T-helper 2 cell (primary cell): ENCODE measurements at places on chromosomes 11 and 22.
A peak's percentile ranks its signal among the peaks of the same experiment; 100 is the strongest.

DNA sequence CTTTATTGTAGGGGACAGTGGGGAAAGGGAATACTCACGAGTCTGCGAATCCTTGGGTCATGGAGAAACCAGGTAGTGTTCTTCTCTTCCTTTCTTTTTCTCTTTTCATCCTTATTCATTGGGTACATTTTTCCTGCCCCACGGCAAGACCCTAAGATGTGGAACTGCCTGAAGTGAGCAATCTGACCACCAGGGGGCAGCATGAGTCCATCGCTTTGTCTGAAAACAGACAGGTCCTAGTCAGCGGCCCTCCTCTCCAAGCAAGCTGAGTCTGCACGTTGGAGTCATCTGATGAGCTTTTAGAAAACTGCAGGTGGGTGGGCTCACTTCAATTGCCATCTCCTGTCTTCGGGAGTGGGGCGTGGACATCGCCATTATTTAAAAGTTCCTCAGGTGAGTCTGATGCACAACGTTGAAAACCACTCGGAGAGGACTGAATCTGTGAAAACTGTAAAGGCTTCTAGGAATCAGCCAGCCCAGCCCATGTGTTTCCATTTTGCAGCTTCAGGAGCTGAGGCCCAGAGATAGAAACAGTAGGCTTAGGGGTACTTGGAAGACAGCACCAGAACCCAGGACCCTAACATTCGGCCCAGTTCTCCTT, 34.0 kb upstream of the FBXO3 start:
- peak; percentile 74 for DNase-seq

DNA sequence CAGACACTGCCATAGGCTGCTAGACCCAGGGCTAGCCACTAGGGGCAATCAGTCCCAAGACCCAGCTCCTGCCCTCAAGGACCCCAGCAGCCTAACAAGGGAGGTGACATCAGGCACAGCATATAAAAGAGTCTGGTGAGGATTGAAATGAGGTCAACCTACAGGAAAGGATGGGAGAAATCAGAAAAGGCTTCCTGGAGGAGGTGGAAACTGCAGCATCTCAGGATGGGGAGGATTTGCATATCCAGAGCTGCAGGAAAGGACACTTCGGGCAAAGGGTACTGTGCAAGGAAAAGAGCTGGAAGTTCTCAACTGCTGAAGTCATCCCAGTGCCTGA, 2.9 kb upstream of the ARFGAP2 start:
- no peak for DNase-seq

GRCh38 chr22:47213571-47214230, 451.3 kb downstream of the TBC1D22A start:
- no peak for DNase-seq

GRCh38 chr11:77020734-77021133, 13.5 kb upstream of the B3GNT6 start:
- no peak for DNase-seq

DNA sequence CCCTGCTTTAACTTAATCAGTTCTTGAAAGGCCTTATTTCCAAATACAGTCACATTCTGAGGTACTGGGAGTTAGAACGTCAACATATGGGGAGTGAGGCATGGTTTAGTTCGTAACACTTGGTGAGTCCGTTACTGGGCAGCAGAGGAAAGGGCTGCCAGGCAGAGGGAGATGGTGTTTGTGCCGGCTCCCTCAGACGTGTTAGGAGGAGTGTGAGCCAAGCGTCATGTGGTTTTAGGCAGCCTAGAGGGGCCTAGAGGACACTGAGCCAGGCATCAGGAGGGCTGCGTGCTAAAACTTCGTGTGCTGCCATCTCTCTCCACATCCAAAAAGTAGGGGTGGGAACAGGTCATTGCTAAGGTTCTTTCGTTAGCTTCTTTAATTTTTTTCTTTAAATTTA, 10.2 kb downstream of the BCR start:
- DNase-seq = no peak

- DNase-seq = no peak
These were observed 8.0 kb downstream of the IGHMBP2 start for GRCh38 chr11:68911731-68912130.

DNA sequence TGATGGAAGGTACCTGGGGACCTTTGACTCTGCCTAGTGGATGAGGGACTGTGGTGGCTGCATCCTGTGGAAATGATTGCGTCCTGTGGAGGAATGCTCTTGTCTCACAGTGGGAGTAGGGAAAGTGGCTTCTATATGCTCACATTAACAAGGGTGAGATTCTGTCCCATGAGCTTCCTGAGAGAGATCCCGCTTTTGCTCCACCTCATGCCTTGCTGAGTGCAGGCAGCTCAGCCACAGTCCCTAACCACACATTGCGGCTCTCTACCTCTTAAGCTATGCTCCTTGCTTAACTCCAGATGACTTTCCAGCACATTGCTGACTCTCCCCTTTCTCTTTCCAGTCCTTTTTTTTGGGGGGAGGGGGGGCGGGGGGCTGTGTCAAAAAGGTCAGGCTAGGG, 45.0 kb downstream of the TEAD1 start:
- DNase-seq = no peak

DNA sequence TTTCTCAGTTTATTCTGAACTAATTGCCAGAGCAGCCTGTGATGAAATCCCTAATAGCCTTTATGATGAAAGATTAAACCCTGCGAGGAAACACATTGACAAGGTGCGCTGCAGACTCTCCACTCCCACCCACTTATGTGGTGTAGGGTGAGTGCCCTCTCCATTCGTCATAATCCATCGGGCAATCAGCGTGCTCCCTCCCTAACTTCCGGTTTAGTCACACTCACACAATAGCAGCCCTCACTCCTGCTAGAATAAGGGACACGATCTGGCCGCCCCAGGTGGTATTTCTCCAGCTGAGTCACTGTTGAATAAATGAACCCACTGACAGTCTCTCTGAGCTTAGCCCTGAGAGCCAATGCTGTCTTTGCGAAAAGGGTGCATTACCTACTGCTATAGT, 188.3 kb downstream of the OPCML start:
- no peak for DNase-seq

DNA sequence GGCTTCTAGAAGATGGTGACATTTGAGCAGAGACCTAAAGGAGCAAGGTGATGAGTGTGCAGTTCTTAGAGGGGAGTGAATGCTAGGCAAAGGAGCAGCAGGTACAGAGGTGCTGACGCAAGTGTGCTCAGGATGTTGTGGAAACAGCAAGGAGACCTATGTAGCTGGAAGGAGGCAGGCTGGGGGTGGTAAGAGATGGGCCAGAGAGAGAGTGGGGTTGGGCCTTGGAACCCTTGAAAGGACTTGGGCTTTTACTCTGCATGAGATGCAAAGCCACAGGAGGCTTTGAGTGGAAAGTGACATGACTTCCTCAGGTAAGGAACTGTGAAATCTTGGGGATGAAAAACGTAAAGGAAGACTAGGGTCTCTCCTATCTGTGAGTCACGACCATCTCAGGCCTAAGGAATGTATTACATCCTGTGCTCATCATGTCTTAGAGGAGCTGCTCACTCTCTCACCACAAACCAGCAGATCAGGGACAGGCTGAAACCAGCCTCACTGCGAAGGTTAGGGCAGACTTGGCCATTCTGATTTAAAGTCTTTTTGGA, 65.4 kb downstream of the MICAL2 start:
- DNase-seq = peak; percentile 89

GRCh38 chr22:35266277-35266676, 9.0 kb downstream of the HMGXB4 start:
- no peak for DNase-seq

GRCh38 chr22:44567846-44568493, 69.9 kb upstream of the RTL6 start:
- peak; percentile 39 for DNase-seq

- no peak for DNase-seq
These were observed 11.0 kb downstream of the CTNND1 start for GRCh38 chr11:57772562-57772961.

DNA sequence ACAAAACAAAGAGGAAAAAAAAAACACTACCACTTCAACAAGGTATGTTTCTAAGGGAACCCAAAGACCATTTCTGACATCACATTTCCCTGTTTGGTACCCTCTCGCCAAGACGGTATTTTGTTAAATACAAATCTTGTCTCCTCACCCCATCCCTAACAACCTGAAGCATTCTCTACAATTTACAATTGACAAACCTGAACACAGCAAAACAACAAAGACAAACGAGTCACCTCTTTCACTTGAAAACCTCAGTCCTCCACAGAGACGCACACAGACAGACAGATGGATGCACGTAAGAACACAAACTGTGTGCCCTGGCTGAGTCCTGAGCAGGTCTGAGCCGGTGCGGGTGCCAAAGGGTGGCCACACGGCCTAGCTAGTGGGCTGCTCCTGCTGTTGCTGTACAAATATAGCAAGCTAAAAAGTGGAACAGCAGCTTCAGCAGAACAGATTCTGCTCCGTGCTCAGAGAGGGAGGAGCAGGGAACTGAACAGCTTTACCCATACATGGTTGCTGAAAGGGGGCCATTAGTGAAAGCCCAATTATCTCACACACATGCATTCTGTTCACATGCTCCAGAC, 28.5 kb downstream of the CELF1 start:
- no peak for DNase-seq

- DNase-seq = no peak
These were observed 8.7 kb upstream of the LAYN start for GRCh38 chr11:111531687-111532364.

DNA sequence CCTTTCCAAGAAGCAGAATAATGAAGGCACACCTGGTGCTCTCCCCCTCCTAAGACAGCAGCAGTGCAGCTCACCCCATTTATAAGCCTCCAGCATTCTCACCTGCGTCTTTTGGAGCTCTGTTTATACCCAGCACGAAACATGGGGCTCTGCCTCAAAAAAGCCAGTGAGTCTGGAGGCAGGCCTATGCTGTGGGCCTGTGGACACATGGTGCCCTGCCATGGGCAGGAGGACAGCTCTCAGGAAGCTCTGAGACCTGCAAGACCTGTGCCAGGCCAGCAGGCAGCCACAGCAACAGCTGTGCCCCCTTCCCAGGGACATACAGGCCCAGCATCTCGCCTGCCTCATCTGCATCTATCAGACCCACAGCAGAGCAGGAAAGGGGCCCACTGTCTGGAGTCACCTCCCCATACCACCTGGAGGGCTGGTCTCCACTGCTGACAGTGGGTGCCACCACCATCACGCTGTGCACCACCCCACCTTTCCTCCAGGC, 64.2 kb downstream of the DGCR2 start:
- DNase-seq = no peak

DNA sequence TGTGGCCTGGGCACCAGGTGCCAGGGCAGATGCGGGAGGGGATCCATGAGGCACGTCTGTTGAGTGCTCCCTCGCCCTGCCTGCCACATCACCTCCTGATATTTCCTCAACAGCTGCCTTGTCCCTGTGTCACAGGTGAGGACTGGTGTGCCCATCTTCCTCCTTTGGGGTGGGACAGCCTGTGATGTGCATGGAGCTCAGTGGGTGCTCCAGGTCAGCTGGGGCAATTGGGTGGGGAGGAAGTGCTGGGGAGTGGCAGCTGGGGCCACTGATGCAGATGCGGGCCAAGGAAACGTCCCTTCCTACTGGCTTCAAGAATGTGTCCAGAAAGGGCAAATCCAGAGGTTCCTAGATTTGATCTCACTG, 83.6 kb downstream of the MORC2 start:
- no peak for DNase-seq

DNA sequence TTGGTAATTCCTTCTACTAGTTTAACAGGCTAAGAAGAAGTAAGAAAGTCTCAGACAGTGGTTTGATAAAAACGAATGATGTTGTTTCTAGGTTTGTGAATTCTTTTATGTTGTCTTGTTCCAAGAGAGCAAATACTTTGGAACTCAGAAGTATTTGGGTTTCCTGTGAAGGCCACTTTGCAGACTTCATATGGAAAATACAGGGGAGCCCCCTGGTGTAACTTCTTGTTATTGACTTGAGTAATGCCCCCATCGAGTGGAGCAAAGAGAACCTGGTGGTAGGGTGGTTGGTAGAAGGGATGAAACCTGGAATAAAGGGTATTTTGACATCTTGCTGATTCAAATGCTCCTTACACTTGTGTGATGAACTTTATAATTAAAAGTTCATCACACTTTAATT, 40.0 kb upstream of the PTH start:
- no peak for DNase-seq

DNA sequence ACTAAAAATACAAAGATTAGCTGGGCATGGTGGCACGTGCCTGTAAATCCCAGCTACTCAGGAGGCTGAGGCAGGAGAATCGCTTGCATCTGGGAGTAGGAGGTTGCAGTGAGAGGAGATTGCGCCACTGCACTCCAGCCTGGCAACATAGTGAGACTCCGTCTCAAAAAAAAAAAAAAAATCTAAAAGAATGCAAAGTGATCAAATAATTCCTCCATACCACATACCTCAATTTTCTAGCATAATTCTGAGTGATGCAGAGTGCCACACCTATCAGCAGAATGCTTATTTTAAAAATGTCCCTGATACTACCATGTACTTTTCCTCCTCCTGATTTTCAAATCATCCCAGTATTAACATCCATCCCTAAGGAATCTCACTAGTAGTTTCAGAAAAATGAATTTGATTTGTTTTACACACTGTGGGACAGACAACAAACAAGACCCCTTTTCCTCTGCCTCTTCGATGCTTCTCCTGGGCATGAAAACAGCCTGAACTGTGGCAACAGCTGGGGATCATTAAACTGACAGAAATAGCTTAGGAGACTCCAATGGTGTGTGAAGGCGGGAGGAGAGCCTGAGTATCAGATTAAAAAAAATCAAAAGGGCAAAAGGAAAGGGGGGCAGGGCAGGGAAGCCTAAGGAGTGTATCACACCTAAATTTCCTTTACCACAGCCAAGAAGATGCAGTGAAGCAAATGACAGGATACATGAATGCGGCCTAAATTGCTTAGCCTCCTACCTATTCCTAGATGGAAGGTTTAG, 114.7 kb downstream of the SGSM3 start:
- DNase-seq = no peak

- peak; percentile 7 for DNase-seq
These were observed 462 bp downstream of the UBE2L6 start for GRCh38 chr11:57566905-57567514.

- no peak for DNase-seq
These were observed 25.5 kb downstream of the DKK3 start for GRCh38 chr11:11982975-11983374.

DNA sequence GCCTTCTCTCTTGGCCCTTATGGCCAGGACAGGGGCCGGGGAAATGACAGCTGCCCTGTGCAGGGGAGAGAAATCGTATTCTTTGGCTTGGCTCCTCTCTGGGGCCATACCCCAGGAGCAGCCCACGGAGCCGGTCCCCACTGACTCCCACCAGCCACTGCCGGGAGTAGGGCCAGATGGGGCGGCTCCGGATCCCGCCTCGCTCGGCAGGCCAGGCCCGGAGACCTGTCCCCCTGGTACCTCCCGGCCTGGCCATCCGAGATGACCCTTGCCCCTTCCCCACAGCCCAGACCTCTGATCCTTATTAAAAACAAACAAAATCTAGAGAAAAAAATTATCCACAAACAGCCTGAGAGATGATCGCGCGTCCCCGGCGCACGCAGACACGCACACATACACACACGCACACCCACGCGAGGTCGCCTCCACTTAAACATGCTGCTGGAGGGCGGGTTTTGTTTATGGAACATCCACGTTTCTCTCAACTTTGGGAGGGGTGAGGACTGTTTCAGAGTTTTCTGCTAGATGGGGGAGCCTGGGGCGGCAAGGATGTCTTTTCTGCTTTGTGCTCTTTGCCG, 59.1 kb downstream of the IGLL1 start:
- DNase-seq = no peak
